ENCODE measurements at places on chromosomes 13 and 19.

- DNase-seq, result no peak
Measured at GRCh38 chr13:29810145-29810742, 40.2 kb downstream of the UBL3 start.

- no peak for DNase-seq
Measured at GRCh38 chr13:41554626-41555386, 97.5 kb downstream of the RGCC start.

GRCh38 chr19:7928741-7929701 is 3.1 kb upstream of the CTXN1 start:
- DNase-seq, result peak; percentile 83

GRCh38 chr19:50486823-50487515 is 10.3 kb upstream of the GARIN5A start:
- DNase-seq, result peak; percentile 17

GRCh38 chr13:111460548-111461444 is 140.4 kb downstream of the TEX29 start:
- no peak for DNase-seq

GRCh38 chr19:2249010-2249866 is at the start of gene AMH:
Gene AMH (plus strand): TSS chr19:2249323. CDS start chr19:2249333, 10 bp downstream.
- no peak for DNase-seq

- DNase-seq, result no peak
Measured at GRCh38 chr13:51781246-51782022, 22.5 kb downstream of the DHRS12 start.

Measured in CD4-positive, alpha-beta T cell treated with Interleukin-15 for 4 hours (primary cell).